ENCODE measurements at places on chromosomes 3 and 15.

GRCh38 chr3:37730825-37731224 lies 130.9 kb upstream of the CTDSPL start:
- no peak overlapping the region for H3K27ac ChIP-seq
- peaks cover 13% of the 10 kb centered on the region for H3K4me1 ChIP-seq
- H3K4me3 ChIP-seq = no peak overlapping the region
- DNase-seq = no peak
- no peaks in the 10 kb centered on the region for H3K27me3 ChIP-seq

GRCh38 chr3:187024536-187025226 lies 94.4 kb downstream of the ST6GAL1 start:
- H3K27ac ChIP-seq = no peak overlapping the region
- no peak for DNase-seq
- peaks cover 17% of the 10 kb centered on the region for H3K4me1 ChIP-seq

DNA sequence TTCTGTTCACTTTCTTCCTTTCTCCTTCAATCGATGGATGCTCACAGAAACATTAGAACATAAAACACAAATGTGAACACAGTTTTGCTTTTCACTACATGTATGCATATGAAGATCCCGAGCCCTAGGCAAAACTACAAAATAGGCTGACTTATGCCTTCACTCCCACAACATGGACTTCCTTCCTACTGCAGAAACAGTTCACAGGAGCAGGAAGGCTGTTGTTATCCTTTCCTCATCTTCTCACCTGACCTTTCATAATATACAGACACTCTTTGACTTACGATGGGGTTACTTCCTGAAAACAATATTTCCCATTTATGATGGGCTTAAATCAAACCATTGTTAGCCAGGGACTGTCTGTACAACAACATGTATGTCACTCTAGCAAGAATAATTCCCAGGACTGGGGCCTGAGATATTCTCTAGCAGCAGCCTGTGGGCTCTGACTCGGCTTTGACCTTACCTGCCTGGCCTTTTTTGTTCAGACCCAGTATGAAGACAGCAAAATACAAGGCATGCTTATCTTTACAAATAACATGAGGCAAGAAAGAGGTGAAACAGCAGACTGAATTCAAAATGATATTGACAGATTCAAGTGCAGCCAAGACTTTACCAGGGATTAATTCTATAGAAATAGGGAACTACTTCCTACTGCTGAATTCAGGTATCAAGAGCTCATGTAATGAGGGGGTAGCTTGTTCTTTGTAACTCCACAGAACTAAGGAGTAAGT lies 51.8 kb upstream of the PLXND1 start:
- DNase-seq = no peak
- peaks cover 3% of the 10 kb centered on the region for H3K36me3 ChIP-seq
- peak overlapping the region; percentile 27 for H3K27ac ChIP-seq
- peaks cover 27% of the 10 kb centered on the region for H3K4me1 ChIP-seq
- no peaks in the 10 kb centered on the region for H3K27me3 ChIP-seq
- H3K4me3 ChIP-seq = no peak overlapping the region

DNA sequence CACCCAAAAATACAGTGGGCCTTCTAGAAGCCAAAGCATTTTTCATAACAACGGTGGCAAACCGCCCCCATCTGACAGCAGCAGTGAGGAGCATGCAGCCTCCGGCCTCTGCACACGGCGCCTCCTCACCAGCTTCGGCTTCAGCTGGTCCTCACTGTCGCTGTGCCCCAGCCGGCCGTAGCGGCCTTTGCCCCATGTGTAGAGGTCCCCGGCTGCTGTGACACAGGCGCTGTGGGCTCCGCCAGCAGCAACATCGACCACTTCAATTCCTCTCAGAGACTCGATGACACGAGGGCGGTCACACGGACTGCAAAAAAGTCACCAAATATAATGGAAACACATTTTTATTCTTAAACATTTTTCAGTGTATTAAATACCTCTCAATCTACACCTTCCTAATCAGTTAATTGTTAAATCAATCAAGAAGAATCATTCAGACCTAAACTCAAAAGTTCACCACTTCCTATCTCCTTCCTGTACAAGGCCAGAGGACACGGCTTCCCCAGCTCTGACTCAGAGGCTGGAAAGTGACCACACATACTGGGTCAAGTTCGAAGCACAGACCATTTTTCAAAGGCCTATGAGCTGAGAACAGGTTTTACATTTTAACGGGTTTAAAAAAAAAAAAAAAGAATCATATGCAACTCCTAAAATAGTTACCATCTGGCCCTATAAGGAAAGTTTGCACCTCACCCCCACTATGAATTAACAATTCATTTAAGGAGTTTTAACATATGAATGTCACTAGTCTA lies 33.6 kb upstream of the OCA2 start:
- H3K27ac ChIP-seq = peak overlapping the region; percentile 72
- peaks cover 9% of the 10 kb centered on the region for H3K4me1 ChIP-seq
- H3K4me3 ChIP-seq = no peak overlapping the region
- no peaks in the 10 kb centered on the region for H3K27me3 ChIP-seq

DNA sequence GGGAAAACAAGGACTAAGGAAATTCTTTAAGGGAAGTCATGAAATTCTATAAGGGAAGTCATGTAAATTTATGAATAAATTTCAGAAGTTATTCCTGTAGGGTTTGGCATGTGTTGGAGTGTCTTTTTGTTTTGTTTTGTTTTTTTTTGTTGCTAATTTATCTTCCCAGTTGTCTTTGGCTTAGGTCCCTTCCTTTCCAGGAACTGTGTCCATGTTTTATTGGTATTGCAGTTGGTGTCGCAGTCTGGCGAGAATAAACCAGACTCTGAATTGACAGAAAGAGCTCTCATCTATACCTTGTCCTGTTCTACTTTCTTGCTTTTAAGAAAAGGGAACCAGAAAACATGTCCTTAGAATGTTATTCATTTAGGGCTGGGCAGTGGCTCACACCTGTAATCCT lies 57.6 kb downstream of the SGO1 start:
- no peaks in the 10 kb centered on the region for H3K27me3 ChIP-seq
- peaks cover 9% of the 10 kb centered on the region for H3K36me3 ChIP-seq

Data from thoracic aorta (tissue), 2 donors.